ENCODE measurements at places on chromosomes 5 and 9.

DNA sequence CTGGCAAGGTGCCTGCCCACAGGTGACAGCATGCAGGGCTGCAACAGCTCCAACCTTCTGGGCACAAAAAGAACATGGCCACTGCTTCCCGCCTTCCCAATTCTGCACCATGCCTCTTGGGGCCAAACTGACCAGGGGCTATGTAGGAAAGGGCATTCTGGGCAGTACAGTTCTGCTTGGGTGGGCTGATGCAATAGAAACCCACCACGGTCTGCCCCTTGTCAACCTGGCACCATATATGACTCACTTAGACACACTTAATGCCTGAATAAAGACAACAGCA lies 40.2 kb upstream of the FCN1 start:
- no peak for DNase-seq

- DNase-seq: no peak
Measured at GRCh38 chr5:38537505-38537904, 18.9 kb downstream of the LIFR start.

DNA sequence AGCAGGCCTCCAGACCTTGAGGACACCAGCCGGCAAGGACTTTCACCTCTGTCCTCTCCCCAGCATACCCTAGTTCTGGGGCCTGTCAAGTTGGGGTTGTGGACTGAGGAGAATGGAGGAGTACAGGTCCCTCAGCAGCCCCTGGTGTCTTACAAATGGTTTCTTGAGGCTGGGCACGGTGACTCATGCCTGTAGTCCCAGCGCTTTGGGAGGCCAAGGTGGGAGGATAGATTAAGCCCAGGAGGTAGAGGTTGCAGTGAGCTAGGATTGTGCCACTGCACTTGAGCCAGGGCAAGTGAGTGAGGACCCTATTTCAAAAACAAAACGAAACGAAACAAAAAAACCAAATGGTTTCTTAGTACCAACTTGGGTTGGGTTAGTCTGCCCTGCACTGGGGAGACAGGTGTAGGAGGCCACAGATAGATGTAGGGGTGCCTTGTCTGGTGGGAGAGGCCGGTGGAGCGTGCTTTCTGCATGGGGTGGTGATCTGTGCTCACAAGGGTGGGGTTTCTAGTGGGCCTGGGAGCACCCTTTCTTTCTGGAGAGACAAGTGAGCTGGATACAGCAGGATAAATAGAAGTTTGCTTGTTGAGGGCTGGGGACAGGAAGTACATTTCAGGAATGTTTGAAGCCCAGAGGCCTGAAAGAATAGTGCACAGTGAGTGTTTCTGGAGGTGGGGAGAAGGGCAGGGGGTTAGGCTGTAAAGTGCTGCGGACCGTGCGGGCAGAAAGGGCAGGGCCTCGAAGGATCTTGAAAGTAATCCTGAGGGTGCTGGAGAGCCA lies 37.7 kb upstream of the PSD2 start:
- DNase-seq: no peak

DNA sequence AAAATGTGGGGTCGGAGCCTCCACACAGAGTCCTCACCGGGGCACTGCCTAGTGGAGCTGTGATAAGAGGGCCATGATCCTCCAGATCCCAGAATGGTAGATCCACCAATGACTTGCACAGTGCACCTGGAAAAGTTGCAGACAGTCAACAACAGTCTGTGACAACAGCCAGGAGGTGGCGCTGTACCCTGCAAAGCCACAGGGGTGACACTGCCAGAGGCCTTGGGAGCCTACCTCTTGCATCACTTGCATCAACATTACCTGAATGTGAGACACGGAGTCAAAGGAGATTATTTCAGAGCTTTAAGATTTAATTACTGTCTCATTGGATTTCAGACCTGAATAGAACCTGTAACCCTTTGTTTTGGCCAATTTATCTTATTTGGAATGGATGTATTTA lies 614.1 kb upstream of the CDH9 start:
- DNase-seq: no peak

DNA sequence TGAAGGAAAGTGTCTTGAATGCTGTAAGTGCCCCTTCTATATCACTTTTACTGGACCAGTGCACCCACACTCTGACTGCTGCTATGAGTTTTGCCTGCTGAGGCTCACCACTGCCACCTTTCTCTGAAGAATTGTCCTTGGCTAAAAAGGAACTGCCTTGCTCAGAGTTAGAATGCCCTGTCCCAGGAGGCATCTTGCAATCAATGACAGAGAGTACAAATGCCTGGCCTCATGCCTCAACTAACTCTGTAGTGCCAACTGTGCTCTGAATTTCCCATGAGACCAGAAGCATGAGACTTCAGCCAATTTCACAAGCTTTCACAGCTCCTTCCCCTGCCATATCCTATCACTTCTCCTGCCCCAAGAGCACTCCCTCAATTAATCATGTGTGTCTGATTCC lies 569.7 kb downstream of the ZNF608 start:
- peak; percentile 46 for DNase-seq

GRCh38 chr9:107905308-107906020 lies 415.9 kb upstream of the KLF4 start:
- DNase-seq: no peak

GRCh38 chr5:133234273-133234672 lies 182.5 kb downstream of the HSPA4 start:
- DNase-seq: no peak

- peak; percentile 38 for DNase-seq
Measured at GRCh38 chr5:131394128-131394527, 130.3 kb downstream of the CDC42SE2 start.

DNA sequence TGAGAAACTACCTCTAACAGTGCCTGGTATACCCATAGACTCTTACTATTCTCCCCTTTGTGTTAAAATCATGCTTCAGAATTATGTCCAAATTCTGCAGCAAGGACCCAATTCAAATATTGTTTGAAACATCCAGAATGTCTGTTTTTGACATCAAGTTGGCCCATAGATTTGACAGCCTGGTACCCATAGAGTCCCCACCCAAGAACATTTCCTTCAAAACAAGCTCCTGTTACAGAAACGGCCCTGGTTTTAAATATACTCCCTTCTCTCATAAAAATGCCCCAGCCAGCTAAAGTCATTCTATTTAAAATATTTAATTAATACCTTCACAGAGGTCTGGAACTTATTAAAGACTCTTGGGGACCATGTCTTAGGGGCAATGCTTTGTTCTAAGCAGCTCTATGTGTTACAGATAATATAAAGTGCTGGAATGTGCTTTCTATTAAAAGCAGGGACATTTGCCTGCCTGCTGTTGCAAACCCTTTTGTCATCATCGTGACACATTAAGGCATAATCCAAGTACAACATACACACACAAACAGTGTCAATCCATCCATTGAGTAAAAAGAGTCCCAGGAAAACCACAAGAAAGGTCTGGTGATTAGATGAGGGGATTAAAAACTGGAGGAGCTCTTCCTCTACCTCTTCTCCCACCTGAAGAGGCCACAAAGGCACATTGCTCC lies 321.7 kb downstream of the MLLT3 start:
- no peak for DNase-seq

- no peak for DNase-seq
Measured at GRCh38 chr5:137621306-137621705, 114.6 kb downstream of the KLHL3 start.

DNA sequence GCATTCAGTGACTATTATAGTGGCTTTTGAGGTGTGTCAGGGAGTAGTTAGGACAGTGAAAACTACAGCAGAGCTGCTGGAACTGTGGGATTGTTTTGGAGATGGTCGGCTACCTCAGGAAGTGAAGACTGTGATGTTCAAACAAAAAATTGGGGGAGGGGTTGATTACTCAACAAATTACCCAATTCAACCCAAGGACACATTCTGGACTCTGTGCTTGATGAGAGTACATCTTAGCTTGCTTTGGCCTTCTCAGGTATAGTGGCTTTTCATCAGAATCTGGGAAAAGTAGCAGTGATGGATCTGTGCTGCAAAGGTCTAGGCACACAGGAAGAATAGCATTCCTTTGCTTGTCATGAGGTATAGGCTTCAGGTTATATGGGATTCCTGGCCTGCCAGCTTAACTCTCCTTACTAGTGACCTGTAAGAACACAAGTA lies 47.0 kb downstream of the SLC44A1 start:
- no peak for DNase-seq

DNA sequence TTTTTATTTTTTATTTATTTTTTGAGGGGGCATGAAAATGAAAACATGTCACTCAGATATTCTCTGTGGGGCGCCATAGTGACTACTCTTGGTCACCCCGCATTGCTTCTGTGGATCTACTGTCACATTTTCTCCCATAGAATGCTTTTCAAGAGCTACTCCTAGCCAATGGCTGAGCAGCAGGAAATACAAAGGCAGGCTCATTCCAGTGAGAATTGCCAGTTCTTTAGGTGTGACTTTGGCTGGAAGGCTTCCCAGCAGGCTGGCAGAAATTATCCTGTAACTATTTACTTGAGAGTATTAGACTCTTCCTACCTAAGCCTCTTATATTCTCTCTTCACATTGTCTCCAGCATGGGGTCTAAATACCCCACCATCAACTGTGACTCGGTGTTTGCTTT lies 21.0 kb upstream of the PTPRD start:
- no peak for DNase-seq

DNA sequence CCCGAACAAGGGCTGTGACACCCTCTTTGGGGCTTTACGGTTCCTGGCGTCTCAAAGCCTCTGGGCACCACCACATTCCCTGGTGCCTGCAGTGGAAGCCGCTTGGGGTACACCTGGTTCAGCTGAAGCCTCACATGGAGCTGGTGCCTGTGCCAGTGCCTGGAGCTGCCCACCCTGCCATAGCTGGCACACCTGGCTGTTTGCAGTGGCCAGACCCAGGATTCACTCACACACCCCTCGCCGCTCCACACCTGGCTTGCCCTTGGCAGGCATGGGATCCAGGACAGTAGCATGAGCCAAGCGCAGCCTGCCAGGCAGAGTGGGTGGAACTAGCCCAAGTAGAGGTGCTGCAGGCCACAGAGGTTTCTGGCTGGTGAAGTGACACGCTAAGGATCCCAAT lies 641.8 kb downstream of the TLE4 start:
- no peak for DNase-seq

DNA sequence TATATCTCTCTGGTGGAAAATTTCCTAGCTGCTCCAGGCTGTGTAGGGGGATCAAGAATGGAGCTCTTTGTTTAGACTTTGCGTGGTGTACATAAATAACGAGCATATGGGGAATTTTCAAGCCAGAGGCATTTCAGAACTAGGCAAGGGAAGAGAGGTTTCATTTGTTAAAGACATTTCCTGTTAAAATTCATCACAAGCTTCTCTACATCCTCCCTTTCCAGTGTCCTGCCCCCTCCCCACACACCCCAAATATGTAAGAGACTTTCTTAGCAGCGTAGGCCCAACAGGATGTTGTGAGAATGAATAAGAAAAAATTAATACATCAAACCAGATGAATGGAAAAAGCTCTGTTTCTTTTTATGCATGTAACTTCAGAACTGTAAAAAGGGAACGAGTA lies 150.3 kb downstream of the GPBP1 start:
- DNase-seq: no peak

DNA sequence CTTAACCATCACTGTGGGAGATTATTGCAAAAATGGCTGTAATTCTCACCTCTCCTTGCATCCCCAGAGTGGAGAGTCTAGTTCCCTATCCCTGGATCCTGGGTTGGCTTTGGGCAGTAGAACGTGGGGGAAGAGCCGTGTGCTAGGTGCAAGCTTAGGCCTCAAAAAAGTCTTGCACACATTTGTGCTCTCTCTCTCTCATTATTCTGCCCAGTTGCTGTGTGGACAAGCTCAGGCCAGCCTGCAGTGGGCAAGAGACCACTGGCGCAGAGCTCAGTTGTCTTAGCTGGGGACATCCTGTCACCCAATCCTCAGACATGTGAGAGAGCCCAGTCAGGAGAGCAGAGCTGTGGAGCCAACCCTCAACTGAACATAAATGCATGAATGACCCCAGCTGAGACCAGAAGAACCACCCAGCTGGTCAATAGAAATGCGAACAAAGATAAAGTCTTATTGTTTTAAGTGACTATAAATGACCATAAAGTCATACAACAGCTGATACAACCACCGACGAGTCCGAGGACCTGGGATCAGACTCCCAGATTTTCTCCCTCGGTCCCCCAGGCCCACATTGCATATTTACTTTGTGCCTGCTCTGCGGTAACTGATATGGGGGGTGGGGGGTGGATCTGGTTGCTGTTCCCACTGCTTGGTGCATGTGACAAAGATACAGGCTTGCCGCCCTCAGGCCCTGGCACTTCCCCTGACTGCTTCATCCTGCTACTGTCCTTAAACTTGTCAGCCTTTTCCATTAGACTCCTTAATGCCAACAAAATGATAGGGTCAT lies 166.4 kb upstream of the MVB12B start:
- DNase-seq: no peak

DNA sequence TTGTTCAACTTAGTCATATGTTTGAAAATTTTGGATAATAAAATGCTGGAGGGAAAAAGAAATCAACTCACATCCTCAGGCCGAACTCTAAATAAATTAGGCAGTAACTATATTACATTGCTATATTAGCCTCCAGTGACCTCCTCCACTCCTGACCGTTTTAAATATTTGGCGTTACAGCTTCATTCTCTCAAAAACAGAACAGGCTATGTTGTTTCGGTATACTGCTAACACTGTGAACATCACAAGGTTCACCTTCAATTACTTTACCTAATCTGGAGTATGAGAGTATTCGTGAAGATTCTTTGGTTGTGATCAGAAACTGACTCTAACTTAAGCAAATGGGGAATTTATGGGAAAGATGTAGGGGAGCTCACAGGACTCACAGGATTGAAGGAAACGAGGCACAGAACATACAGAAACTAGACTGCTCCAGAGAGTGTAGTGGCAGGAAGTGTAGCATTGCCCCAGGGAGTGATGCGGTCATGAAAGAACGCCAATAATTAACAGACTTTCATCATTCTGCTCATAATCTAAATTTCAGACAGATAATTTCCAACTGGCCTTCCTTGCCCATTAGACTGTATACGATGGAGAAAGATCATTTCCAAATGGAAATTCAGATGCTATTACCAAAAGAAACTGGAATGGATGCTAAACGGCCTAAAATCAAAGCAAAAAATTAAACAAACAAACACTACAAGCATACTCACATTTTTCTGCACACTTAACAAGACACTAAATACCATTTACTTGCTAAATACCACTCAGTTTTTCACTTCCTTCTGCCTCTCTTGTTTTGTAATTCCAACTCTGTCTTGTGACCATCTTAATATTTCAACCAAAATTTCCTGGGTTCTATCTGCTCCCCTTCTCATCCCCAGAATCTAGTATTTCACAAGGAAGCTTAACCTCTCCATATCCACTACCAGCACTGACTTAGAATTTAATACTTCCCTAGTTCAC lies 110.1 kb upstream of the LPAR1 start:
- DNase-seq: no peak

- DNase-seq: no peak
Measured at GRCh38 chr5:160129841-160130240, 10.6 kb upstream of the PWWP2A start.

- no peak for DNase-seq
Measured at GRCh38 chr5:54087436-54087835, 222.9 kb downstream of the ARL15 start.

- DNase-seq: no peak
Measured at GRCh38 chr5:27241564-27242257, 203.3 kb upstream of the CDH9 start.

- DNase-seq: no peak
Measured at GRCh38 chr5:161676103-161676502, 9.4 kb upstream of the GABRA6 start.

Measured in thyroid gland (tissue), 4 donors.